ENCODE measurements at places on chromosomes 6 and 20.

DNA sequence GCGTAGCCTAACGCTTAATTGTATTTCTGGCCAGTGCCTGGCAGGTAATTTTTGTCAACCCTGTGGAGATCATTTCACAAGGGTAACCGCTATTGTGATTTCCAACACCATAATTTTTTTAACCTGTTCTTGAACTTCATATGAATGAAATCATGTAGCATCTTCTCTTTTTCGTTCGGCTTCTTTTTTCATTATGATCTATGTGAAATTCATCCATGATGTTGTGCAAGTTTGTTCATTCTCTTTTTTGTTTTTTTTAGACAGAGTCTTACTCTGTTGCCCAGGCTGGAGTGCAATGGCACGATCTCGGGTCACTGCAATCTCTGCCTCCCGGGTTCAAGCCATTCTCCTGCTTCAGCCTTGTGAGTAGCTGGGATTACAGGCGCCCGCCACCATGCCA, 42.5 kb upstream of the TGM3 start:
- no peak for DNase-seq

DNA sequence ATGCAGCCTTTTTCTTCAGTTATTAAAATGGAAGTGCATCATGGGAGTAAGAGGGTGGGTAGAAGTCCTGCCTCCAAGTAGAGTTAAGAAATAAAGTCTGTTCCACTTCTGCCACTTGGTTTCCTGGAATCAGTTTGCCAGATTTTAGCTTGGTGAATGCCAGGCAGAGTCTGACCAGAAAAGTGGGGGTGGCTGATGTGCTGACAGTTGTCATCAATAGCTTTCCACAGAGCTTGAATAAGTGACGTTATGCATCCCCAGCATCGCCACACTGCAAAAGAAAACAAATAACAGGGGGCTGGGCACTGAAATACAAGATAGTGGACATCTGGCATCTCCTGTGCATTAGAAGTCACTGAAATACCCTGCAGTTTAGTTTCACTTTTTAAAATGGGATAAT, 30.8 kb upstream of the CEP162 start:
- DNase-seq = no peak

- no peak for DNase-seq
These were observed 4.8 kb upstream of the NTSR1 start for GRCh38 chr20:62703853-62704228.

DNA sequence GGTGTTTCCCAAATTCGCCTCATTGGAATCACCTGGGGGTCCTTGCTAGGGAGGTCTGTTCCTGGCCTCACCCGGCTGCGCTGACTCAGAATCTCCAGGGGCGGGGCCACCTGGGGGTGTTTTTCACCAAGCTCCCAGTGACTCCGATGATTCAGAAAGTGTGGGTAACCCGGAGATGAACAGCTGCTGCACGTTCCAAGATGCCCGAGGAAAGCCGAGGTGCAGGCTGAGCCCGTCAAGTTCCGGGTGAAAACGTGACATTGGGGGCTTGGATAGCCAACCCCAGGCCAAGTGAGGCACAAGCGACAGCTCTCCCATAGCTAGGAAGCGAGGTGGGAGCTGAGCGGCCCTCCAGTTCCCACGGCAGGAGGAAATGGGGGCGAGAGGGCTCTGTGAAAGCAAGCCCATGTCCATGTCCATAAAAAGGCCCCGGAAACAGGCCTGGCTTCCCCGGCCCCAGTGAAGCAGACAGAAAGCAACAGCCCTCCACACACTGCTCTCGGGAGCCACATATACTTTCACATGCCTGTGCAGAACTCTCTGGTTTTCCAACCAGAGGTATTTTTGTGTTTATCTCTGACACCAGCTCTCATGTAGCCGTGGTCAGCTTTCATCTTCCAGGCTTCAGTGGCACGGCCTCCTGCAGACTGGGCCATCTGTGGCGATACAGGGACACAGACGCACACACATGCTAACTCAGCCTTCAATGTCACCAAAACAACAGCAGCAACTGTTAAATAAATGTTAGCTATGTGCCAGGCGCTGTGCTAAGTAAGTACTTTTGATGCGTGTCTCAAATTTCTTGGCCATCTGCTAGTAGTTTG, 90.7 kb upstream of the CCDC28A start:
- DNase-seq = no peak

GRCh38 chr6:329888-330691, 37.8 kb downstream of the DUSP22 start:
- no peak for DNase-seq

- no peak for DNase-seq
These were observed 106.3 kb upstream of the ZNF217 start for GRCh38 chr20:53699906-53700305.

DNA sequence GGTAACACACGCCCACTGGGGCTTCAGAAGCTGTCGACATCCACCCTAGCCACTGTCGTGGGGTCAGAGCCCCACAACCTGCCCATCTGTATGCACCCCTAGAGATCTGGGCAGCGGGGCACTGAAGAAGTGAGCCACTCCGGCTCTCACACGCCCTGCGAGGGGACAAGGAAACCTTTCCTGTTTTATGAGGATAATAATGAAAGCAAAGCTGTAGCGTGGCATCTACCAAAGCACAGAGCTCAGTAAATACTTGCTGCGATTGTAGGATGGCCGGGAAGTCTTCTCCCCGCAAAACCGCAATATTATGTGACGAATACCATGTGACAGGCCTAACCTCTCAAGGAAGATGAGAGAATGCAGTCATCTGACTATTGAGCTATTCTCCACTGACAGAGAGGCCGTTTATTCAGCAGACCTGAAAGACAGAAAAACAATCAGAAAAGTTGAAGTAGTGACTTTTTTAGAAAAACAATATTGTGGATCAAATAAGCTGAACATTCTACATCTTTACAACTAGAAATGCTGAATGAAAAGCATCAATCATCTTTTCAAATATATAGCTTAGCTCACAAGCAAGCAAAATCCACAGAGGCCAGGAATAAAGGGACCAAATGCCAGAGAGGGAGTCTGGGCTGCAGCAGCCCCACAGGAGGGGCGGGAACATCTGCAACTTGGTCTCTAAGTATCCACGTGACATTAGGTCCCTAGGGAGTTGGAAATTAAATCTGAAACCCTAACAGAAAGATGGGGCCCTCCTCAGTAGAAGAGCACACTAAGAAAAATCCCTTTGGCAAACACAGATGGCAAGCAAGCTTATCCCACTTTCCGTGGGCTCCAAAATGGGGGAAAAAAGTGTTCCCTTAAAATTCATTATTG, 207.8 kb downstream of the TTLL2 start:
- DNase-seq = no peak

- DNase-seq = no peak
These were observed 30.5 kb upstream of the SLCO4A1 start for GRCh38 chr20:62611819-62612218.

DNA sequence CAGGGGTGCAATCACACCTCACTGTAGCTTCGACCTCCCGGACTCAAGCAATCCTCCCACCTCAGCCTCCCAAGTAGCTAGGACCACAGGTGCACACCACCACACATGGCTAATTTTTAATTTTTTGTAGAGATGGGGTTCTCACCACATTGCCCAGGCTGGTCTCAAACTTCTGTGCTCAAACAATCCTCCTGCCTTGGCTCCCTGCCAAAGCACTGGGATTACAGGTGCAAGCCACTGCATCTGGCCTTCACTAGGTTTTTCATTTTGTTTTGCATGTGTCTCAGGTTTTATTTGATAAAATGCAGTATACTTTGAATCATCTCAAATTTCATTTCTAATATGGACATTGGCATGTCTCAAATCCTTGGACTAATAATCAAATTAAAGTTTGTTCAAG, 98.7 kb downstream of the SLC16A10 start:
- no peak for DNase-seq

DNA sequence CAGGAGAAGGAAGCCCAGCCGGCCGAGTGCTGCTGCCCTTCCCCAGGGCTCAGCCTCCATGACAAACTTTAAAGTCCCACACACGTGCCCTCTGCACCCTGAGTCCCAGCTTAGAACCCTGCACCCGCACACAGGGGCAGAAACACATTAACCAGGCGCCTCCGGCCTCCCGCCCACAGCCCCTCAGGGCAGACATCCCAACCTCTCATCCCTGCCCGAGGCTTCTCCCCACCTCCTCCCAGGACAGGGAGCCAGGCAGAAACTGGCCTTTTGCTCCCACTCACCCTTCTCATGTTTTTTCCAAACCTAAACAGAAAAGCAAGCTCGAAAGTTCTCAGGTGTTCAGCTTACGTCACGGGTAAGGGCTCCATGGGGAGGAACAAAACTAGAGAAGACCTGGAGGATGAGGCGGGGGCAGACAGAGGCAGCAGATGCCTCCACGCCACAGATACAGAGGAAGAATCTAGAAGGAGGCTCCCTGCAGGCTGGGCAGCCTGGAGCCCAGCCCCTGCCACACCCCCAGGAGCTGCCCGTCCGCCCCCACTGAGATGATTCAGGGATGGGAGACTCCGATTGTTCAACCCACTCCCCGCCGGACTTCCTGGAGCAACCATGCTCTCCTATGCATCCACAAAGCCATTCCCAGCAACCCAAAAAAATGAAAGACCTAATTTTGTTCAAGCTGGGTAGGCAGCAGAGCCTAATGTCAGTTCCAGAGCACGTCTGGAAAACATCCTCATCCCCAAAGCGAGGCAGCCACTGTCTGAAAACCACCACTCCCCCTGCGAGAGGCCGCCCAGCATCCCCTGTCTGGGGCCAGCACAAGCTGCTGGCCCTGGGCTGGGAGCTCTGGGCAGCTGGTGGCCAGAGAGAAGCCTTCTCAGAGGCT, 8.8 kb downstream of the KCNQ2 start:
- no peak for DNase-seq

DNA sequence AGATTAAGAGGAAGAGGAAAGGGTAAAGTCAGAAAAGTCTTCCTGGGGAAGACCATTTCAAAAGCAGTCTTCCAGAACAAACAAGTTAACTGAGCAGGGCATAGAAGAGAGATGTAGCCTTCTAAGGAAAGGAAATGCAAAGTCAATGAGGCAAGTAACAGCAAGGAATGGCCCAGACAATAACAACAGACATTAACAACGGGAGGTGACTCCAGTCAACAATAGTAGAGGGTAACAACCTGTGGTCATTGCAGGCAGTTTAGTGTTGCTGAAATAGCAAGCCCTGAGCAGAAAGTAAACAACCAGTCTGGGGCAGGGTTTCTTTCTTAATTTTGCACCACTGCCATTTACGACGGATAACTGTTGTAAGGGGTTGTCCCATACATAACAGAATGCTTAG, 2.1 kb downstream of the MDN1 start:
- DNase-seq = no peak

DNA sequence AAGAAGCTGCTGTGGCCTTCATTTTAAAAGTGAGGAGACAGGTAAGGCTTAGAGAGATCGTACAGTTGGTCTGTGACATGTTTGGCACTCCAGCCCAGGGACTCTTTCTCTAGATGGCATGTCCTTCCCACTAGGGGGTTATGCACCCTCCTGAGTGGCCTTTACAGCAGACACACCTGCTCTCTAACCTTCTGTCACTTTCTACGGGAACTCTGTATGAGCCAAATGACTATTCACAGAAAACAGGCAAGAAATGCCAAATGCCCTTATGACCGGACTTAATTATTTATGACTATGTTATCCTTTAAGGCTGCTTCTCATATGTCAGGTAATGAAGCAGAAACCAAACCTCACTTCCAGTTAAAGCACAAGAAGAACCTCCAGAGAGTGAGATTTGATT, 91.2 kb downstream of the MAP3K5 start:
- DNase-seq = no peak

- DNase-seq = no peak
These were observed 73.5 kb downstream of the ZFP64 start for GRCh38 chr20:52118016-52118623.

DNA sequence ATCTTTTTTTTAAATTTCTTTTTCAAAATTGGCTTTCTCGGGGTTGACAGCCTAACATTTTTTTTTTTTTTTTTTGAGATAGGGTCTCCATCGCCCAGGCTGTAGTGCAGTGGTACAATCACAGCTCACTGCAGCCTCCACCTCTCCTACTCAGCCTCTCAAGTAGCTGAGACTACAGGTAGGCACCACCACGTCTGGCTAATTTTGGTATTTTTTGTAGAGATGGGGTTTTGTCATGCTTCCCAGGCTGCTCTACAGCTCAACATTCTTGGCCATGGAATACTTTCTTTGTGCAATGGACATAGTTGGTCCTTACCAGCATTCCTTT, 6.4 kb upstream of the CTNNBL1 start:
- DNase-seq = no peak

GRCh38 chr6:129287231-129288177, 404.6 kb downstream of the LAMA2 start:
- DNase-seq = no peak

- DNase-seq = no peak
These were observed 869 bp downstream of the COL21A1 start for GRCh38 chr6:56246541-56246880.

- no peak for DNase-seq
These were observed 3.4 kb downstream of the TFAP2B start for GRCh38 chr6:50822078-50822476.

GRCh38 chr6:250676-251075, 41.6 kb upstream of the DUSP22 start:
- DNase-seq = no peak
